COR-L47 (cell line): ENCODE measurements at places on chromosomes 12 and 14.

GRCh38 chr12:131773582-131774221 is 54.5 kb upstream of the MMP17 start:
- no peak for DNase-seq

DNA sequence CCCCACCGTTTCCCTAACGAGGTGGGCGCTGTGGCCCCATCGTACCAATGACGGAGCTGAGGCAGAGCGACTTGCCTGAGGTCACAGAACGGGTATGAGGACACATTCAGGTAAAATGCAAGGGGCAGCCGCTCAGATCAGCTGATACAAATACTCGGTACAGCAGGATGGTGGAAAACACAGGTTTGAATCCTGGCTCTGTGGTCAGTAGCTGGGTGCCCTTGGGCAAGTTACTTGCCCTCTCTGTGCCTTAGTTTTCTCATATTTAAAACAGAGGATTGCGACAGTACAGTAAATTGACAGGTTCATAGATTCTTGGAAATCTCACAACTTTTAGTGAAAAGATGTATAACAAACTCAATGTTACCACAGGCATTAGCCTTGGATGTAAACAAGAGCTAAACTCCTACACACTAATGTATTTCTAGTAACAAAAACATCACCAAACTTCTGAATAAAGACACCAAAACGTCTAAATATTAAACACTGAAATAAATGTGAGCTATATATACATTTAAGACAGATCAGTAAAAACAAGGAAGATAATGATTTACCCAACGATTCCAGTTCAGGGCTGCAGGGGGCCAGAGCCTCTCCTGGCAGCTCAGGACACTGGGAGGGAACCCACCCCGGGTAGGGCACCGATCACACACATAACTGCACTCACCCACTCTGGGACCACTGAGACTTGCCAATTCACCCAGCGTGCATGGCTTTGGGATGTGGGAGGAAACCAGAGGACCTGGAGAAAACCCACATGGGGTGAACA is 128.4 kb downstream of the RBM19 start:
- no peak for DNase-seq

- no peak for DNase-seq
These were observed 91.7 kb downstream of the NPAS3 start for GRCh38 chr14:33030386-33030785.

- DNase-seq: peak; percentile 80
These were observed 10.3 kb downstream of the EXOC3L4 start for GRCh38 chr14:103104654-103105452.

- no peak for DNase-seq
These were observed 151.4 kb downstream of the KTN1 start for GRCh38 chr14:55731311-55731872.

DNA sequence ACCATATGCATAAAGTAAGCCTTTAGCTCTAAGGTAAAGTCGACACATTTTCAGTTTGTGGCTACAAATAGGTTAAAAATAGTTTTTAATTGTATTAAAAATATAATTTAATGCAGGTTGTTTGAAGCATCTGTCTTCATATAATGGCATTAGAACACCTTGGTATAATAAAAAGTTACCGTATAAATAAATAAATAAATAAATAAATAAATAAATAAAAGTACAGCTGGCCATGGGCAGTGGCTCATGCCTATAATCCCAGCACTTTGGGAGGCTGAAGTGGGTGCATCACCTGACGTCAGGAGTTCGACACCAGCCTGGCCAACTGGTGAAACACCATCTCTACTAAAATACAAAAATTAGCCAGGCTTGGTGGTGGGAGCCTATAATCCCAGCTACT is 15.6 kb downstream of the ZFYVE26 start:
- no peak for DNase-seq

DNA sequence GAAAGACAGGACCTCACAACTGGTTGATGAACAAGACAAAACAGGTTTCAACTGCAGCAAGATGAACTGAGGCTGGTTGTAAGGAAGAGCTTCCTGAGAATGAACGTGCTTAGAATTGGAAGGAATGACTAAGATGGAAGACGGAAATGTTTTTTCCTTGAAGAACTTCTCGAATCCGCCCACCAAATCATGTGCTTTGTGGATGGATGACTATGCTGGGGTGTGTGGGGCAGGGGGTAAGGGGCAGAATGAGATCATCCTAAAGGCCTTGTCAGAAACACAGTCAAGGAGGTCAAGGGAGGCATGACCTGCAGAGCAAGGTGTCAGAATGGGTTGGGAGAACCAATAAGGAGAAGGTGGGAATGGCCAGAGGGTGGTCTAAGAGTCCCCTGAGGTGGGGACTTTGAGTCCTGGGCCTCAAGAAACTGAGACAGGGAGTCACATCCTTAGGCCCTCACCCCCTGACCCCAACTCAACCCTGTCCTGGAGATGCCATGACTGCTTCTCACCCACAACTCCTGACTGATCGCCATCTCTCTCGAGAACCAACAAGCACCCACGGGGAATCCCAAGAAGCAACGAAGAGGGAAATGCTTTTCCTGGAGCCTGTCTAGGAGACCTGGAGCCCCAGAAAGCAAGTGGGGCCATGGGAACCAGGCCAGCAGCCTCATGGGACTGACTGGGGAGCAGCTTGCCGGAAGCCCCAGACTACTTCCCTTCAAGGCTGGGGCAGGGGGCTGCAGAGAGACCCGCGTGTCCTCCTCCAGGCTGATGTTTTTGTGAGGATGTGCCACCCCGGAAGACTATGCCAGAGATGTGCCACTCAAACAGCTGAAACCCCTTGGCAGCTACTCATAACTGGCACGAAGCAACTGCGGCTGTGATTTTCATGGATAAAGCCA is 84.0 kb downstream of the ACTN1 start:
- no peak for DNase-seq

GRCh38 chr12:99147130-99147529 is 500.4 kb upstream of the GARIN6 start:
- no peak for DNase-seq

- no peak for DNase-seq
These were observed 59.5 kb downstream of the SYNE2 start for GRCh38 chr14:63912286-63912685.

DNA sequence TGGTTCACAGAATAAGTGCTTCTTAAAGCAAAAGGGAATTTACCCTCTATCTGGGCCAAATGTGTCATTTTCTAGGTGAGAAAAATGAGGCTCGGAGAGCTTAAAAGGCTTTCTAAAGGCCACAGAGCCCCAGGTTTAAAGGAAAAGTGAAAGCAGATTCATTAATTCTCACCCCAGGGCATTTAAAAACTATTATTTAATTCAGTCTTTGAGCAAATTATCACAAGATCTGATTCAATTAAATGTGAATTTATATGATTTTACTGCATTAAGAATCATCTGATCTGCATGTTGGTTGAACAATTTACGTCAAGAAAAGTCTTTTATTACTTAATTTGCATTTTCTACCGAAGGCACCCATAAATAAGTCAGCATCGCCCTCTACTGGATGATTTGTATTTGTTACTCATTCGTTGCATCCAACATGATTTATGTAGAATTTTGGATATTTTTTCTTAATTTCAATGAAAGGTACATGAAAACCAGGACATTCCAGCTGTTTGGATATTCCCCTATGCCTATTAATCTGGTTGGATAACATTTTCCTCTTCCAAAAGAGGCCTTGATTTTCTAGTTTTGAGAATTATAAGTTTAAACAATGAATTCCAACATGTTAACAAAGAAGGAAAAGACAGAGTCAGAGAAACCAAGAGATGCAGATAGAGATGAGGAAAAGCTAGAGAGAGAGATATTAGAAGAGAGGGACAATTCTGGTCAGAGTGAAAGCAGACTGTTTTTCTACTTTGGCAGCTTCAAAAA is 19.1 kb upstream of the DHRS7 start:
- peak; percentile 74 for DNase-seq

GRCh38 chr12:45350861-45351260 is 135.0 kb downstream of the ANO6 start:
- no peak for DNase-seq

DNA sequence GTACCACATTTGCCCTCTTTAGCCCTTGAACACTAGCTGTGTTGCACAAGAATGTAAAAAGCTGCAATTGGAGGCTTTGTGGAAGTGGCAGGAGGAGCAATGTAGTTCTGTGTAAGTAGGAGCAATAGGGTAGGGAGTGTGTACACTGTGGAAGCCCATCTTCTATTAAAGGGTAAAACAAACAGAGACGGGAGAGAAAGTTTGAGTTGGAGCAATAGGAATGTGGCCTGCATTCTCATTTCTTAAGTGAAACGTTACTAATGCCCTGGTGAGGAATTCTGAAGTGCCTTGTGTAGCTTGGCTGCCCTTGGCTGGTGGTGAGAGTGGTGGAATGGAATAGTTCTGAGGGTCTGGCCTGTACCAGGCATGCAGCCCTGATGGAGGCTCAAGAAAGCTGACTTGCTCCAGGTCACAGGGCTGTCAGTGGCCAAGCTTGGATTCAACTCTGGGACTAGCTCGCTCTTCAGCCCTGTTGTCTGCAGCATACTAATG is 38.8 kb upstream of the ATP23 start:
- DNase-seq: no peak

- DNase-seq: no peak
These were observed 92.0 kb upstream of the SLC38A4 start for GRCh38 chr12:46917821-46918220.

DNA sequence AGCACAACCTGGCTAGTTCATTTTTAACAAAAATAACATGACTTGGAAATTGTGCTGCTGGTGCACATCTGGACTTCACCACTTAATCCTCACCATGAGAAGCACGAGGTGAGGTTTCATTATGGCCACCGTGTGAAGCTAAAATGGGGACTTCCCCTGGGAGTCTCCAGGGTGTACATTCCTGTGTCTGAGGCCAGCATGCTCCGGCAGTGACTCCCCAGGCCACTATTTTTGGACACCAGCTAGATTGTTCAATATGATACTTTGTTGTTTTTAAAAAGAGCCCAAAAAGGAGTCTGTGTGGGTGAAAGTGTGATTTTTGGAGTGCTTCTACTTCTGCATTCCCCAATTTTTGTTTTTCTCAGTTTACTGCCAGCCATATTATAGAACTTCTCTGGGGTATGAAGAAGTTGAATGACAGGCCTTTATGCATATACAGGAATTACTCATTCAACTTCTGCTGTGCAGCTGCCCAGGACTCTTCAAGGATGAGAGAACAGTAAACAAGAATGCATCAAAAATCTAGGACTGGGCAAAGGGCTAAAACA is 16.9 kb upstream of the AICDA start:
- DNase-seq: no peak

DNA sequence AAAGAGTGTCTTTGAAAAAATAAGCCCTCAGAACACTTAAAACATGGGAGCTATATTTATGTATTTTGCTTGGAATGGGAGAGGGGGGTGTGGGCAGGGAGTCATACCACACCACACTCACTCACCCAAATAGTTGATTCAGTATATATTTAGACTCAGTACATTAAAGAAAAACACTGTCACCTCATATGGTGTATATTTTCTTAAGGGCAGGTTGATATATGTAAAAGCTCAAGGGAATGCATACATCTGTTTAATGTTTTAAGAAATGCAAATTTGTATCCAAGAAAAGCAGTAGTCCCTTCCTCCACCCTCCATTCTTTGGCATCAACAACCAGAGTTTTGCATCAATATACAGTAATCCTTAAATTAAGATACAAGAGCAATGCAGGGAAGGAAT is 1.4 kb downstream of the NFYB start:
- no peak for DNase-seq

GRCh38 chr14:78690836-78691235 is 520.7 kb downstream of the NRXN3 start:
- no peak for DNase-seq

DNA sequence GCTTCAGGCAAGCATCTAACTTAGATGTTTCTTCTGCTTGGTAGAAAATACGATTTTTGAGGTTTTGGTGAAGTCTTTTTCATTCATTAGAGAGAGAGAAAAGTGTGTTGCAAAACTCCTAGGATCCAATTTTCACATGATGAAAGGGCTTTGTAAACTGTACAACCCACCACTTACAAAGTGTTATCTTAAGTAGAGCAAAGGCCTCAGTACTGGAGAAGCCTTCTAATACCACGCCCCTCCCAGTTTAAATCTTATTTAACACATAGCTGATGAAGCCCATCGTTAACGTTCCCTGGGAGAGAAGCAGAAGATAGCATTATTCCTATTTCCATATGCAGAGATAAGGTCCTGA is 869 bp downstream of the APOLD1 start:
- DNase-seq: no peak

DNA sequence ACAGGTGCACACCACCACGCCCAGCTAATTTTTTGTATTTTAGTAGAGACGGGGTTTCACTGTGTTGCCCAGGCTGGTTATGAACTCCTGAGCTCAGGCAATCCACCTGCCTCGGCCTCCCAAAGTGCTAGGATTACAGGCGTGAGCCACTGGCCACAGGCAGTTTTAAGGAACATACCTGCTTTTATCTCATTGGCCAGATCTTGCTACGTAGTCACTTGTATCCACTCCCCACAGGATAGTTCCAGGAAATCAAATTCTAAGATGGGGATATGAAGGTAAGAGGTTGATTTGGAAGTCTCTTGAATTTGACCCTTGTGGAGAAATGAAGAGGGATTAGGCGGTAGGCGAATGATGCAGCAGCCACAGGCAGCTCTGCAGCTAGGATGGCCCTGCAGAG is 8.8 kb upstream of the PLEKHG6 start:
- no peak for DNase-seq

DNA sequence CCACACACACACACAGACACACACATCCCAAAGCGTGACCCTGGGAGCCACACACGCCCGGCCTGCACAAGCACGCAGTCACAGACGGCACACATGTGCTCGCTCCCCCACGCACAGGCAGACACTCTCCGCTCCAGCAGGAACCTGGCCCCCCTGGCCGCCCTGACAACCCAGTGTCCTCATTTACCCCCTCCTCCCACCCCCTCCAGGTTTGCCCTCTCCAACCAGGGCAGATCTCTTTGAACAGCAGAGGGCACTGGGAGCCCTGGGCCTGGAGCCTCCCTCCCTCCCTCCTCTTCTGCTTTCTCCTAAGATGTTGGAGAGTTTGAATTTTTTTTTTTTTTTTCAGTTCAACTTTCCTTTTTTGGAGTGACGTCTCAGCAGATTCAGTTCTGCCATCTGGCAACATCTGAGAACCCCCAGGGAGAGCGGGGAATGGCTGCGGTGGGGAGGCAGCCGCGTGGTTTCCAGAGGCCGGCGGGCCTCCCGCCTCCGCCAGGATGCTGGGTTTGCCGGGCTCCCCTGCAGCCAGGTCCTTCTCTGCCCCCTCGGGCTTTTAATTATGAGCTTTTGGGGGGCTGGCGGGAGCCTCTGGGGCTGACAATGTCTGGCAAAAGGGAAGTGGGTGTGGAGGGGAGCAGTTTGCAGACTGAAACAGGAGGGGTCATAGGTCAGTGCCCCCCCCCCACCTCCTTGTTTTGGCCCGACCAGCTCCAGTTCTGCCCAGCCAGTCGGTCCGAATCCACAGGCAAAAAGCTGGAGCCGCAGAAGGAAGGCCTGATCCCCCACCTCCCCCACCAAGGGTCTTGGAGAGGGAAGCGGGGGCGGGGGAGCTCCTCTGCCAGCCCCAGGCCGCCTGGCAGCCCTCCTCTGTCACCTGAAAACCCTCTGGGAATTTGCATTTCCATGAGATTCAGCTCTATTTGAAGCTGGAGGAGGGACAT is 1.3 kb upstream of the NCOR2 start:
- DNase-seq: no peak
